NCI-H524 (cell line): ENCODE measurements at places on chromosomes 2 and 18.

DNA sequence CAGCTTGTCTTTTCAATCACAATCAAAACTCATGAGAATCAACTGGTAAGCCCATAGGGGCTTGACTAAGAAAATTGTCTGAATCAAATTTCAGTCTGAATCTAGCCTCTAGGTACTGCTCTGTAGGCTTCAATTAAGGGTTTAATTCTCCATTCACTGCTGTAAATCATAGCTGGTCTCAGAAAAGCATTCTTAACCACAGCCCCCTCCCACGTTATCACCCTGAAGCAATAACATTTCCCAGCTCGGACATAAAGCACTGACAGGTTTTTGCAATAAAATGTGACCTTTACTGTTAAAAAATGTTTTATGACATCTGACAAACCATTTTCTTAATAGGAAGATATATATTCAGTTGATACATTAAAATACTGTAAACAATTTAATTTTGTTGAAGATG is 55.0 kb downstream of the LRP1B start:
- DNase-seq, result no peak

- DNase-seq, result no peak
Measured at GRCh38 chr2:178630581-178630980, 150.3 kb downstream of the PLEKHA3 start.

DNA sequence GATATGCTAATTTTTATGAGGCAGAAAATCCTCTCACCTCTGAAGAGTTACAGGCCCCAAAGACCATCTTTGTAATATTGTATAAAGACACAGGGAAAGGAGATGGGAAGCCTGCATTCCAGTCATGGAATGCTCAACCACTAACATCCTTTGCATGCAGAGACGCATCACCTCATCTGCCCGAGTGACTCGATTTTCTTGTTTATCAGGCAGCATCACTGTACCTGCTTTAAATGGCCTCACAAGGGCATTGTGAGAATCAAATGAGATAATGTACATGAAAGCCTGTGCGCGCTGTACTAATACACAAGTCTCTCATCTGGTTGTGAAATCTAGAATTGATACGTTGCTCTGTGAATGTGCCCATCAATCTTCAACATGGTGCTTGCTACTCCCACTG is 10.2 kb upstream of the TMEM247 start:
- no peak for DNase-seq

DNA sequence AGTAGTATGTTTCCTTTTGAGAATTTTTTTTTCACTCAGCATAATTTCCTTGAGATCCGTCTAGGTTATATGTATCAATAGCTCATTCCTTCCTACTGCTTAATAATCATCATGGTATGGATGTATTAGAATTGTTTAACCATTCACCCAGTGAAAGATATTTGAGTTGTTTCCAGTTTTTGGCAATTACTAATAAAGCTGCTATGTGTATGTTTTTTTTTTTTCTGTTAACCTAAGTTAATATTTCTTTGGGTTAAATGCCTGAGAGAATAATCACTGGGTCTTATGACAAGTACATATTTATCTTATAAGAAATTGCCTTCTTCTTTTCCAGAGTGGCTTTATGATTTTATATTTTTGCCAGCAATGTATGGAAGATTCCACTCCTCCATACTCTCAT is 96.4 kb upstream of the ST6GAL2 start:
- DNase-seq, result no peak

- no peak for DNase-seq
Measured at GRCh38 chr2:73133566-73134197, 20.9 kb upstream of the RAB11FIP5 start.

DNA sequence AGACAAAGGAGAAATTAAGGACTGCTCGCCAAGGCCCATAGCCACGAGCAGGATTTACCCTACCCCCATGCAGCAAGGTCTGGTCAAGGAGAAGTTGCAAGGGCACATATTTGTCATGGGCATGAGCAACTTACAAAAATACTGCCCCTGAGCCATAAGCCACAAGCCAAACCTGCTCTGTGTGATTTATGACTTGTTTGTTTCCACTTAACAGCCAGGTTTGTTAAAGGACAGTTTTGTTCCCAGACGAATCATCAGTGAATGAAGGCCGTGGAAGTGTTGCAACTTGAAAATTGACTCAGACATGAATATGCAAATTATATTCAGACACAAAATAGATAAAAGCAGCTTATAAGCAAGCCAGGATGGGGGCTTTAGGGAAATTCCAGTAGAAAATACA is 31.3 kb upstream of the EVA1A start:
- no peak for DNase-seq

DNA sequence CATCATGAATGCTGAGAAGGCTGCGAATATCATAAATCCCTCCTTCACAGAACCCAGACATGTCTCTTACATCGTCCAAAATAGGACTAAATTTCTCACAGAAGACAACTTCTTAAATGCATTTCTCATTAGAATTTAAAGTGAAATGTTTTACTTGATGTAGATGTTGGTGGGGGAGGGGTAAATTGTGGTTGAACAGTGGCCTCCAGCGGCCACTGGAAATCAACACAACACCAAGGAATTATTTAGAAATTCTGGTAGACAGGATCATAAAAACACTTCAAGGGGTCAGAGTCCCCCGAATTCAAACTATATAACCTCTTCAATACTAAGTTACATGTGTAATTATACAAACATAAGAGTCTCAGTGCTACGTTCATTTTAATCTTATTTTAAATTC is 135.9 kb downstream of the ABCA12 start:
- peak; percentile 65 for DNase-seq

- no peak for DNase-seq
Measured at GRCh38 chr18:8537400-8537799, 71.8 kb upstream of the RAB12 start.

DNA sequence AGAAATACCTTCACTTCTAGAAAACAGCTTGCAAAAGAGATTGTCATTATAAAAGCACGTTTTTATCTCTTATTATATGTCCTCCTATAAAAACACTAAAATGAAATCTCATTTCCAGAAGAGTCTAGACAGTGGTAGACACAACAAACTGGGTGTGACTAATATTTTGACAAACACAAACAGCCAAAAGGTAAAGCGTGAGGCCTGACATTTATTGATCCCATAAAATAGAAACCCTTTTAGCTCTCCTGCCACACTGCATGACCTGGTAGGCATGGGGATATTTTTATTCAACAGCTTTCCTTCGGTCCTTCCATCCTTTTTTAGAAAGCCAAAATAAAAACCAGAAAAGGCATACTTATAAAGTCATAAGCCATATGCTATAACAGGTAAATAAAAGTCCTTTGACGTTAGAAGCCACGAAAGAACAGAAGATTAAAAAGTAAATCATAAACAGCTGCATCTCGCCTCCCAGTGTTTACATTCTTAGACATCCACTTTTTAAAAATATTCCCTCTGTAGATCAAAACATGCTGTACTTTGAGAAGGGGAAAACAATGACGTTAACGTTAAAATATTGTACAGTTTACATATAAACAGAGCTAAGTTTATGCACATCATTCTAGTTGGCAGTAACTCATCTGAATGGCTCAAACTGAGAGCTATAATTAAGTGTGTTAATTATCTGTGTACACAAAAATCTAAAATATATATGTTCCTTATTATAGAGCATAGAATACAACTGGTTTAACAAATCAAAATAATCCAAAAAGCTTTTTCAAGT is 44.6 kb downstream of the IRS1 start:
- no peak for DNase-seq

DNA sequence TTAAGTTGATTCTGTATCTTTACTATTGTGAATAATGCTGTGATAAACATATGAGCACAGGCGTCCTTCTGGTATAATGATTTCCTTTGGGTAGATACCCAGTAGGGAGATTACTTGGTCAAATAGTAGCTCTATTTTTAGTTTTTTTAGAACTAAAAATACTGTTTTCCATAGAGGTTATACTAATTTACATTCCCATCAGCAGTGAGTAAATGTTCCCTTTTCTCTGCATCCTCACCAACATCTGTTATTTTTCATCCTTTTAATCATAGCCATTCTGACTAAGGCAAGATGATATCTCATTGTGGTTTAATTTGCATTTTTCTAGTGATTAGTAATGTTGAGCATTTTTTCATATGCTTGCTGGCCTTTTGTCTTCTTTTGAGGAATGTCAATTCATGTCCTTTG is 35.1 kb downstream of the PMS1 start:
- no peak for DNase-seq

DNA sequence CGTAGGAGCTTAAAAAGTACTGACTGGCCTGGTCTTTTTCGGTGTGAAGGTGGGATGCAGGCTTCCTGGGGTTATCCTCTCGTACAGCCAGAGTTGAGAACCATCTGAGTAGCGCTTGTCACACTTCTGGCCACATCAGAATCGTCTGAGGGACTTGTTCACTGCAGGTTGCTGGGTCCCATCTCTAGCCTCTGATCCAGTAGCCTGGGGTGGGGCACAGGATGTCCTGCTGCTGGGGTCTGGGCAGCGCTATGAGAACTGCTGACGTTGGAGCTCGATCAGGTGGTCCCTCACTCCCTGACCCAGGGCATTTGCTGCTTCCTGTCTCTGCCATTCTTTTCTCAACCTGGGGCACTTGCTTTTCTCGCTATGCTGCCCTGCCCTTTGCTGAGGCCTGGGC is 7.1 kb upstream of the IL1R2 start:
- no peak for DNase-seq

- no peak for DNase-seq
Measured at GRCh38 chr2:2913601-2914120, 464.0 kb downstream of the EIPR1 start.

GRCh38 chr2:142954493-142954892 is 77.0 kb downstream of the KYNU start:
- no peak for DNase-seq

GRCh38 chr18:80183273-80184050 is 63.9 kb downstream of the PARD6G start:
- DNase-seq, result no peak

DNA sequence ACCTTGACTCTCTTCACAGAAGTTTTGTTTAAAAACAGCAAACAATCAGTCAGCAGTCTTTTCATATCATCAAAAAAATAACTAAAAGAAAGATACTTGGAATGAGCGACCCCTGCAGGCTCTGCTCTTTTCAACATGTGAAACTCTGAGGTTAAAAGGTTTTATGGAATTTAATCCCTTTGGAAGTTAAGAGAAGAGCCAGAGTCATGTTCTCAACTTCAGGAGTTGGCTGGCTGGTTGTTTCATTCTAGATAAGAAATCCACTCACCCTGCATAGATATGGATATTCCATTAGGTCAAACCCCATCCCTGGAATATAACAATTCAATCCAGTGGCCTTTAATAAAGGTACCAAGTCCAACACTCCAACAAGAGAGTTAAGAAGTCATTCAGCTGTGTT is 115.6 kb upstream of the RMDN2 start:
- no peak for DNase-seq

GRCh38 chr2:65456064-65456463 is 23.7 kb upstream of the SPRED2 start:
- no peak for DNase-seq

DNA sequence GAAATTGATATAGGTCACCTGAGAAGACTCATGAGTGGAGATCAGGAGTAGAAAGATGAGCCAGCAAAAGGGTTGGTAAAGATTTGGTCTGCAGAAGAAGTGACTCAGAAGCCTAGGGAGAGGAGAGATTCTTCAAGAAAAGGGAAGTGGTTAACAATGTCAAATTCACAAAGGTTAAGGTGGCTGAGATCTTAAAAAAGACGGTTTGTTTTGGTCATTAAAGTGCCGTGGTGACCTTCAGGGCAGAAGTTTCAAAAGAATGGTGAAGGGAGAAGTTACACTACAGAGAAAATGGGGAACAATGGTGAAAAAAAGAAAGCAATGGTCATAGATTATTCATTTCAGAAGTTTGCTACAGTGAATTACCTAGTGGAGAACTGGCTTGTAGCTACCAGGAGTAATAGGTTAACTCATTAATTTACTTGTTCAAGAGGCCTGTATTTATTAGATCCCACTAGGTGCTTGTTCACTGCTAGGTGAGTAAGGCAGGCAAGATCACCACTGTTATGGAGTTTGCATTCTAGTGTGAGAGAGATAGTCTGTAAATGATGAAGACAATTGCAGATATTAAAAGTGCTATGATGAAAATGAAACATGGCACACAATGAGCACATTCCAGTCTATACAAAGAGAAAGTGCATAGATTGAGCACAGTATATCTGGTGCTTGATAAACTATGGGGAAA is 43.0 kb downstream of the FBXO48 start:
- DNase-seq, result no peak

DNA sequence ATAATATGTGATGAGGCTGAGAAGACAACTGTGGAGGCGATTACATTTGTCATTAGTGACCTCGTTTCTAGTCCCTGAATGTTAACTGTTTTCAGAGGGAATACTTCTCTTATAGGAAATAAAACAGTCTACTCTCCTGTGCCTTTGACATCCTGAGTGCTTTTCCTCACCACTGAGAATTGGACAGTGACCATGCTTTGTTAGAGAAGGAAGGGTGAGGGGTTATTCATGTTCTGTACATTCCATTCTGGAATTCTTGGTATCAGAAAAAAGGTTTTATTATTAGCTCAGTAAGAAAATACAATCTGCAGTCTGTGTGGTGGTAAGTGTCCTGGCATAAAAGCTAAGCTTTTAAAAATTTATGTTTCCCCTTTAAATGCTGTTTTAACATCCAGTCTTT is 58.8 kb downstream of the PARD3B start:
- DNase-seq, result no peak

- DNase-seq, result no peak
Measured at GRCh38 chr2:184743096-184743495, 144.8 kb downstream of the ZNF804A start.

GRCh38 chr18:6920099-6920955 is 190.8 kb downstream of the ARHGAP28 start:
- DNase-seq, result peak; percentile 64

GRCh38 chr2:28420722-28421121 is 28.1 kb downstream of the FOSL2 start:
- no peak for DNase-seq

DNA sequence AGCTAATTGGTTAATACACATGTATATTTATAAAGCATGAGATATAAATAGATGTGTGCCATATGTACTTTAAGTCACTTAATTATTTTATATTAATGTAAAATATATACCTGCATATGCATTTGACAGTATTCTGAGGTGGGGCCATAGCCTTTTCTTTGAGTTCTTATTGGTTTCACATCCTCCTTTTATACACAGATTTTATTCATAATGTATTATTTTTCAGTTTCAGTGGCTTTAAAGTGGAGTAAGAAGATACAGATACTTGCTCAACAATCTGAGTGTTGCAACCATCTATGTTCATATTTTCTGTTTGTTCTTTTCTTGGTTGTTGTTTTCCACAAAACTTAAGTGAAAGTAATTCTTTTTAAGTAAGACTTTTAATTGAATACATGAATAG is 436.5 kb downstream of the RND3 start:
- DNase-seq, result no peak
